Panc1 (cell line): ENCODE measurements at places on chromosomes 13 and 19. TPM values are rescaled to one million over a fixed set of nuclear protein-coding genes. Genes with fewer than 3 reads are reported as not detected.
A peak's percentile ranks its signal among the peaks of the same experiment; 100 is the strongest.

The CEACAM20 gene
- total RNA-seq, result not detected

The TLE2 gene
- 6.2 TPM for total RNA-seq

- H3K36me3 ChIP-seq, result no peaks in the 10 kb centered on the region
Observed at GRCh38 chr13:104847922-104848321, 1687.5 kb downstream of the EFNB2 start.

DNA sequence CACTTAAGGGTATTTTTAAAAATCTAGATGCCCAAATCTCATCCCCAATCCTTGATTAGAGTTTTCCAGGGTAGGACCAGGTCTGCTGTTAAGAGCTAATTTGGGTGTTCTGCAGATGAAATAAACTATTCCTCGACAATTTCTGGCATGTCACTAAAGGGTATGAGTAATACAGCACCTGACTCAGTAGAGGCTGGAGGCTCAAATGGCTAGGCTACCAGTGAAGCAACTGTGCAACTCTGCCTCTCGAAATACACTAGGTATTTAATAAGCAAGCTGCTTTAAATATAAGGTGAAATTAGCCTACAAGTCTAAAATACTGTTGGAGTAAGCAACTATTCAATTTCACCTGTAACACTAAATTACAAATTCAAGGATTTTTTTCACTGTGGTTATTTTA lies 1.5 kb downstream of the RNF6 start:
- peak overlapping the region; percentile 92 for H3K4me3 ChIP-seq
- no peaks in the 10 kb centered on the region for H3K27me3 ChIP-seq
- H3K27ac ChIP-seq, result peak overlapping the region; percentile 95
- DNase-seq, result peak; percentile 5
- H3K36me3 ChIP-seq, result peaks cover 35% of the 10 kb centered on the region

DNA sequence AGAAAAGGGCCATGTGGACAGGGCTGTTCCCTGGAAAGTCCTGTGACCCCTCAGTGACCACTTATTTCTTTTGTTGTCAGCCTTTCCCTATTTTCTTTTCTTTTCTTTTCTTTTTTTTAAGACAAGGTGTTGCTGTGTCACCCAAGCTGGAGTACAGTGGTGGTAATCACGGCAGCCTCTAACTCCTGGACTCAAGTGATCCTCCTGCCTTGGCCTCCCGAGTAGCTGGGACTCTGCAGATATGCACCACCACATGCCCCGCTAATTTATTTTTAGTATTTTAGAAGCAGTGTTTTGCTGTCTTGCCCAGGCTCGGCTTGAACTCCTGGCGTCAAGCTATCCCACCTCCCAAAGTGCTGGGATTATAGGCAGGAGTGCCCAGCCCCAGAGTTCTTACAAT lies 1.1 kb upstream of the GPI start:
- H3K36me3 ChIP-seq, result peaks cover 19% of the 10 kb centered on the region; the same call in 1 of the 2 replicates
- H3K27ac ChIP-seq, result peak overlapping the region; percentile 62
- peaks cover 18% of the 10 kb centered on the region for H3K4me1 ChIP-seq
- no peak for DNase-seq

DNA sequence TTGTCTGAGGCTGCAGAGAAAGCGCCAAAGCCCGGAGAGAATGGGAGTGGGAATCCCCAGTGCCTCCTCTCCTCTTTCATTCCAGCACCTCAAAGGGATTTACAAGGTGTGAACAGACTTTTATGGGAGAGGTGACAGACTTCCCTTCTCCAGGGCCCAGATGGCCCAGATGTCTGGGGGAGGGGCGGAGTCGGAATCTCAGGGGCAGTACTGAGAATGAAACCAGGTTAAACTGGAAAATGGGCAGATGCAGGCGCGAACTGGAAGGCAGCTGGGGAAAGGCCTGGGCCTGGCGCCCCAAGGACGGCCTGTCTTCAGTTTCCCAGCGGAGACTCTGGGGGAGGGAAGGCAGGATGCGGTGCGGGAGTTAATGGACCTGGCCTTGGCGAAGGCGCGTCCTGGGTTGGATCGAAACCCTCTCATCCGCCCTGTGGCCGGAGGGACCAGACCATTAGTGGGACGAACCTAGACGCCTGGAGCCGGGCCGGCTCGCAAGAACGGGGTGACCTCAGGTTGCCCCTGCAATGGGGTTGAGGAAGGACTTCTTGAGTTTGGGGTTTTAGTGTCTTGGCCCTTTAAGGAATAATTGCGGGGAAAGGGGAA lies 592 bp upstream of the TRIP10 start:
- H3K27ac ChIP-seq, result peak overlapping the region; percentile 92
- peaks cover 28% of the 10 kb centered on the region for H3K4me1 ChIP-seq
- no peaks in the 10 kb centered on the region for H3K27me3 ChIP-seq
- H3K36me3 ChIP-seq, result no peaks in the 10 kb centered on the region; the same call in none of the 2 replicates

GRCh38 chr13:110057052-110057451 lies 249.9 kb downstream of the COL4A1 start:
- H3K4me3 ChIP-seq, result no peak overlapping the region
- no peaks in the 10 kb centered on the region for H3K36me3 ChIP-seq
- no peaks in the 10 kb centered on the region for H3K4me1 ChIP-seq
- H3K27me3 ChIP-seq, result no peaks in the 10 kb centered on the region
- no peak for DNase-seq

- no peaks in the 10 kb centered on the region for H3K27me3 ChIP-seq
- H3K4me1 ChIP-seq, result no peaks in the 10 kb centered on the region
- no peak overlapping the region for H3K4me3 ChIP-seq
- no peaks in the 10 kb centered on the region for H3K36me3 ChIP-seq
- H3K27ac ChIP-seq, result no peak overlapping the region
Observed at GRCh38 chr13:62360609-62361008, 945.0 kb upstream of the PCDH20 start.
